ENCODE measurements at places on chromosomes 4 and X.
A peak's percentile ranks its signal among the peaks of the same experiment; 100 is the strongest.

DNA sequence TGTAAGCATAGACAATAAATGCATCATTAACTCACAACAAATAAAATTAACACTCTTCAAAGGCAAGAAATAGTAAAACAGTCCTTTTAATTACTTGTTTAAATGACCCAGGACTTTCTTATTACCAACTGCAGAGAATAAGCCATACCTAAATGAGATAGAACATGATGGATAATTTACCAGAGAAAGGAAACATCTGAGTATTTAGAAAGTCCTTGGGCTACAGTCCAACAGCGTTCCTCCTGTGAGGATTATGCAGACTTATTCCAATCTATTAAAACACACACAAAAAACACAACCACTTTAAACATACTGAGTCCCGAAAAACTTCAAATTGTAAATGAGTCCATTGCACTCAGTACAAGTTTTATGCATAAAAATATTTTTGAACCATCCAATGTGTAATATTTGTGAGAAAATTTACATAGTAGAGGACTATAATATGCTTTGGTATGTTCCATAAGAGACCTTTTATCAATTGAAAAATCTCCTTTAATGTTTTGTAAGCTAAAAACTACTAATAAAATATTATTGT is 129.2 kb downstream of the NR3C2 start:
- no peak for DNase-seq

DNA sequence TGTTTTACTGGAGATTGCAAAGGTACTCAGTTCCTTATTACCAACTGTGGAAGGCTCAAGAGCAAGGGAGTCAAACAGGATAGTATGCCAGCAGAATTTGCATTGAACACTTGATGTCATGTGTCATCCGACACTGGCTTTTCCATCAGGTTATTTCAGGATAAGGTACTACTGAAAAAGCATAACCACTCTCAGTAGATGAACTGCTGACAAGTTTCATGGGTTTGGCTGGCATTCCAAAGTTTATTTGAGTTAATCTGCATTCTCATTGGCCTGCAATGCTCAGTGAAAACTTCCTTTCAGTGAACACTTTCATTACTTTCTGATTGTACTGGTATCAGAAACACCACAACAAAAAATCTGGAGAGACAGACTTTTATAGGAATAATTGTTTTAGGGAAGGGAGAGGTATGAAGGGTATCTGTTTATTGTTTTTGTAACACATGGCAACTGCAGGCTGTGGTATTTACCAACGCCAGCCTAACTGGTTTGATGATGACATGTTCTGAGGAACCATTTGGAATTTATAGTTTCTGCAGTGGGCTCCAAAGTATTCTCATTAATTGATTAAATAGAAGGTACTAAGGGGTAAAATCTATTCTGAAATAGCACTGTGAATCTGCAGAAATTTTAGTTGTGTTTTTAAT is 345.7 kb upstream of the NR3C2 start:
- peak; percentile 79 for DNase-seq

DNA sequence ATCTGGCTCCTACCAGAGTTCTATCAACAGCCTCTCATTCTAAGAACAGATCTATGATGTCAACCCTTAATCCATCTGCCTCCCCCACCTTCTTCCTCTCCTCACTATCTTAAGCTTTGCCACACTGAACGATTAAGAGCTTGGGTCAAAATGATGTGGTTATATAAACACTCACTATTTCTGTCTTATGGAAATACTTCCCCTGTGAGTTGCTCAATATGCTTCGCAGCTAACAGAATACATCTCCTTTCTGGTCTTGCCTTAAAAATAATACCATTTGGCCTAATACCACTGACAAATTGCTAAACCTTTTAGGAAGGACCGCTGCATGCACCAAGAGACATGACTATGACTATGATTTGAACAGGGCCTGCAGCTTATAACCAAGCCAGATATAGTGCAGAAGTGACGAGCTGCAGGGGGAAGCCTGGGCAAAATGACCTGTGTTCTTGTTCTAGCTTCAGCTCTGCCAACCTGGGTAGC is 130.9 kb downstream of the RNF150 start:
- no peak for DNase-seq

- DNase-seq: peak; percentile 71
Measured at GRCh38 chr4:23889814-23890341, at the start of gene PPARGC1A. Gene PPARGC1A (minus strand): TSS chr4:23890047. CDS start chr4:23889957, 90 bp downstream.

DNA sequence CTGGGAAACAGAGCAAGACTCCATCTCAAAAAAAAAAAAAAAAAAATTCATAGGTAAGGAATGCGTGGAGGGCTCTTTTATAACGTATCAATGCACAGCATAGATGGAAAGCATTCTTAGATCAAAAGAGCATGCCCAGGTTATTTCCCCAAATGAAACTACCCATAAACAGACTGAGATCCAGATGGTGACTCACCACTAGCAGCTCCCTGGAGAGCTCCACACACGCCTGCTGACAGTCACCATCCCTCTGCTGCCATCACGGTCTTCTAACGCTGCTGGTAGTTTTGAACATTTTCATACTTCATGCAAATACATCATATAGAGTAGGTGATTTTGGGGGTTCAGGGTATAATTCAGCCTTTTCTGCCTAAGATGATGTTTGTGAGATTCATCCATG is 136.9 kb downstream of the ASMT start:
- DNase-seq: peak; percentile 52

GRCh38 chrX:153773218-153773611 is 7.6 kb upstream of the SRPK3 start:
- no peak for DNase-seq

DNA sequence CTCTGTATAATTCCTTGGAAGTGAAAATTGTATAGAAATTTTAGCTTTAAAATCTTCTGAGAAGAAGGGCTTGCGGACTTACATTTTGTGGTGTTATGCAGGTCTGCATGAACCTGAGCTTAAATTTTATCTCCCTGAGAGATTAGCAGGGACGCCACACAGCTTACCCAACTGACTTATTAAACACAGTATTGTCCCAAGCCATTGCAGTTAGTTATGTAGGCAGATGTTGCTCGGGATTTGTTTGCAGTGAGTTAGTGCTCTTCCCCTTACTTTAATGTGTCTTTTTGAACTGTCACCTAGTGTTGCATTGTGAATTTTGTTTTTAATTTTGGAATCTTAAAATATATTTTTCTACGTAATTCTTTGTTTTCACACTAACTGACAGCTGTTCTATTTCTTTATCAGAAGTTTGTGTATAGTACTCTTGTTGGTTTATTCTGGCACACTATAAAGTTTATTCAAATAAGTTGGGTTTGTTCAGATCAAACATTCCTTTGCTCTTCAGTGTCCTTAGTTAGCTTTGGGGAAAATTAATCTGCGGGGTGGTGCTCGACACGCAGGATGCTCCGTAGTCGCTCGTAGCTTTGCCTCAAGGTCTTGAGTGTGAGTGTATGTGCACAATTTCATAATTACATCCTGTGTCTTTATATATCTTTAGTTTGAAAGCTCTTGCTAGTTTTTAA is 145.4 kb downstream of the STIM2 start:
- DNase-seq: no peak

DNA sequence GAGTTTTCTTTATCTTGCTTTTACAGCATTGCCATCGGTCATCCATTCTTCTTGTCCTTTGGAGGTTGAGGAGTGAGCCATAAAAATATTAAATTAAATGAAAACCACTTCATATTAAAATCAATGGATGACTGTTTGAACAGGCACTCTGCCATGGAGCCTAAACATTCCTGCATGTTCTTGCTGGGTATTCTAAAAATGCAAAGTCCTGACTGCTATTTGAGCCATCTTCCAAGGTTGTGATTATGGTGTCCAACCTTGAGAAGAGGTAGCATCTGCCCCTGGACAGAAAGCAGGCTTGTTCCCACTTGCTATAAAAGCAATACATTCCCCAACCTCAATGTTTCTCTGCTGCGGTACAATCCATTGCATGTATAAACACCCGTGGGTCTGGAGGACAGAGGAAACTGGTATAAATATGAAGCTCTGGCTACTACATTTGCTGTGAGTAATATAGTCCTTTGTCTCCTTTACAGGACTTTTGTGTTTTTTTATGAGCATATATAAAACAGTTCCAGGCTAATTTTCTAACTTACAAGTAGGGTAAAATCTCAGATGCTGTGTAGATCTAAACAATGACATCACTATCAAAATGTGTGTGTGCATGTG is 70.9 kb upstream of the FAT4 start:
- DNase-seq: no peak

DNA sequence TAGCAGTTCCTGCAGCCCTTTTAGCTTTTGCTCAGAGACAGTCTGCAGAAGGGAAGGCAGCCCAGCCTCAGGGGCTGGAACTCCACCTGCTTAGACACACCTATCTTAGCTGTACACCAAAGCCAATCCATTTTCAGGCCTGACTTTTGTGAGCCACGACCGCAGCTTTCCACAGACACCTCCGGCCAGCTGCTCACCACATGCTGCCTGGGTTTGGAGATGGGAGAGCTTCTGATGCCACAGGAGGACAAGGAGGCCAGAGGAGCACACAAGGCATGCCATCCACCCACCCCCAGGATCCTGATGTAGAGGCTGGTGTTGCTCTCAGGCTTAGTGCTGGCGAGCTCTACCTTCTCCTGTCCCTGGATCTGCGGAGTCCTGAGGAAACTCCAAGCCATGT is 141.8 kb upstream of the NALF2 start:
- no peak for DNase-seq

- DNase-seq: no peak
Measured at GRCh38 chr4:150784305-150784704, 202.4 kb downstream of the MAB21L2 start.

- DNase-seq: no peak
Measured at GRCh38 chr4:54100595-54101189, 729 bp downstream of the GSX2 start.

- peak; percentile 83 for DNase-seq
Measured at GRCh38 chr4:82372517-82373485, 990 bp downstream of the HNRNPD start.

DNA sequence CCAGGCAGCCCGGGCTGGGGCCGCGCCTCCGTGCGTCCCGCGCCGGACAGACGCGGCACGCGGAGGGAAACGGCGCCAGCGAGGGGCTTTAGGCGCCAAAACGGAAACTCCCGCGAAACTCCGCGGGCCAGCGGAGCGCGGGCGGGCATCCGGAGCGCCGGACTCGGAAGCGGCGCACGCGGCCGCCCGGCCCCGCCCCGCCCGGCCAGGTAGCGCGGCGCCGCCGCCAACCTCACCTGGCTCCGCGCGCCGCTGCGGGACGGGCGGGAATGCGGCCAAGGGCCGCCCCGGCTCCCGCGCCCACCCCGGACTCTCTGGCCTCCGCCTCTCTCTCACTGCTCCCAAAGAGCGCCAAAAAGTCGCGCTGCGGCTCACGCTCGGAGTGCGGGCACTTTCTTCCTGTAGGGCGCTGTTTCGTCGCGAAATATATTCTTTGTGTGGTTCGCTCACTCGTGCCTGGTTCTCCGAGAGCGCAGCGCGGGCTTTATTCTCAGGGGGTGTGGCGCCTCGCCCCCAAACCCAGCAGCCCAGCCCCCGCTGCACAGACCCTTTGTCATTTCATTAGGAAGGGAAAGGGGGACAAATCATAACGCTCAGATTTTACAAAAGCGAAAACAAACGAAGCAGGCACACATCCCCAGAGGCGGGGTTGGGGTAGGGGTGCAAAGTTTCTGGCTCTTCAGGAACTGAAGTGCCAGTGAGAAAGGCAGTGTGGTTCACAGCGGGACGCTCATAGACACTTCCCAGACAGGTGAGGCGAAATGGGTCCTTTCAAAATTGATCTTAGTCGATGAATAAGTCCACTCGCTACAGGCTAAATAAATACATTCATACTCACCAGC is 961 bp upstream of the MBNL3 start:
- DNase-seq: peak; percentile 13

GRCh38 chr4:154779362-154779947 is 1.6 kb upstream of the RBM46 start:
- peak; percentile 40 for DNase-seq

DNA sequence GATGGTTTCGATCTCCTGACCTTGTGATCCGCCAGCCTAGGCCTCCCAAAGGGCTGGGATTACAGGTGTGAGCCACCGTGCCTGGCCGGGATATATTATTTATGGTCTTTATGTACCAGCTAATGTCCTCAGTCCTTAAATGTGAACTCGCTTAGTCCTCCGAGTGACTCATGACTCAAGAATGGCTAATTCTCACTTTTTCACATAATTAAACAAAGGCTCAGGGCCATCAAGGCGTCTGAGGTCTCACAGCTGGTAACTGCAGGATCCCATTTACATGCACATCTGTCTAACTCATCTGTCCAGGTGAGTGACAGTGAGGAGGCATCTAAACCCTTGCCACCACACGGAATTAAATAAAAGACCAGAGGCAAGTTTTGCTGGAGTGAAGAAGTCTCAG is 73.5 kb downstream of the HS3ST1 start:
- no peak for DNase-seq

DNA sequence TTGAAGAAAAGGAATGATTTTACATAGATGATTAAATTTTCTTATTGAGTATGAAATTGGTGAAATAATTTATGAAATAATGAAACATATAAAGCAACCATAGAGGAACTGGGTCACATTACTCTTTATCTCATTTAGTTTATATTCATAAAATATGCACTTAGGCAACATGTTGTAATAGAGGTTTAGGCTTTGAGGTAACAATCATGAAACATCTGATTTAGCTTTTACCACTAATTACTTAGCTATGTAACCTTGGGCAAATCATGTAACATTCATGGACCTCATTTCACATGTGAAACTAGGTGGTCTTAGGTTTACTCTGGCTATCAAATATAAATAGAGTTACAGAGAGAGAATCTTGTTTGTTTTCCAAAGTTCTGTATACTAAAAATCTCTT is 54.5 kb upstream of the SMARCA5 start:
- no peak for DNase-seq

- DNase-seq: no peak
Measured at GRCh38 chr4:140757232-140757630, 1.0 kb upstream of the TBC1D9 start.

GRCh38 chrX:71652405-71652804 is 14.9 kb upstream of the LOC101059915 start:
- peak; percentile 46 for DNase-seq

Data from H4 (cell line).